Uterus (tissue), 4 donors: ENCODE measurements at places on chromosomes 4 and X. TPM values are rescaled to one million over a fixed set of nuclear protein-coding genes. Genes with fewer than 3 reads are reported as not detected.
A peak's percentile ranks its signal among the peaks of the same experiment; 100 is the strongest.

- H3K27ac ChIP-seq = no peak within 1 kb of the TSS
- no peaks in the 10 kb centered on the region for H3K36me3 ChIP-seq
- DNase-seq = peak; percentile 62
- peak within 1 kb of the TSS; percentile 23 for H3K4me3 ChIP-seq
- H3K27me3 ChIP-seq = no peaks in the 10 kb centered on the region
Measured at GRCh38 chr4:7192252-7193029, at the start of gene SORCS2. Gene SORCS2, plus strand, starts transcription at chr4:7192538.

DNA sequence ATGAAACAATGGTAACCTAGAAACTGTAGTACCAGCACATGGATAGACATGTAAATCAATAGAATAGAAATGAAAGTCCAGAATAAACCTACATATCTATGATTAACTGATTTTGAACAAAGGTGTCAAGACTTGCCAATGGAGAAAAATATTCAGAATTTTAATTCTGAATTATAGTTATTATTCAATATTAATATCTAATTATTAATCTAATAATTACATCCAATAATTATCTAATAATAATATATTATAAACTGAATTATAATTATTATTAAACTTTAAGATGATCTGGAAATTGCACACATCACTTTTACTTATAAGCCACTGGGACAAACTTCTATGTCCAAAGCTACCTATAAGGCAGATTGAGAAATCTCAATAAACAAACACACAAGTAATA lies 1365.2 kb upstream of the ADGRL3 start:
- H3K27ac ChIP-seq = no peak overlapping the region
- DNase-seq = no peak
- no peak overlapping the region for H3K4me3 ChIP-seq

DNA sequence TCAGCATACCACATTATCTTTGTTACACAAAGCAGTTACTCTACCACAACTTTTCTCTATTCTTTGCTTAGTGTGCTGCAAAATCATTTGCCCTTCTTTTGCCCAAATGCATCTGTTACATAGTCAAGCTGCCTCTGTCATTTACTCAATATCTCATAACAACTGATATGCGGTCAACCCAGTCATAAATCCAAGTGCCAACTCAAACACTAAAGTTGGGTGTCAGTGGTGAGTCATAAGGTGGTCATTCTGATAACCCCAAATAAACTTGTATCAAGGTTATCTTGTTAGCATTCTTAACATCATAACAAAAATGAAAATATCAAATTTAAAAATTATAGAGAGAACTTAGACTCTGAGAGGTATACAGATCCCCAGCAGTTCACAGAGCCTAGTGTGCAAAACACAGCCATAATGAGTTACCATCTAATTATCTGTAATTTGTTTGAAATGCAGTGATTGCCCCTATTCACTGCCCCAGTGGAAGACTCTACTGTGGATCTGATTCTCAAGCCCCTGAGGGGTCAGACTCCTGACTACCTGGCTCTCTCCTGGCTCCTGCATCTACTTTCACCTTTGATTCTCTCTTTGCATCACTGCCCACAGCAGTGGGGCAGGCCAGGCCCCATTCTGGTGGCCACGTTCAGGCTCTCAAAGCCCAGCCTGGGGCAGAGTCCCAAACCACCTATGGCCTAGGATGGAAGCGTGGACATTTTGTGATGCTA lies 29.2 kb downstream of the TBC1D9 start:
- no peak overlapping the region for H3K4me3 ChIP-seq
- no peaks in the 10 kb centered on the region for H3K27me3 ChIP-seq
- H3K27ac ChIP-seq = no peak overlapping the region
- no peaks in the 10 kb centered on the region for H3K36me3 ChIP-seq

- H3K36me3 ChIP-seq = no peaks in the 10 kb centered on the region
- no peaks in the 10 kb centered on the region for H3K27me3 ChIP-seq
- H3K4me3 ChIP-seq = no peak overlapping the region
Measured at GRCh38 chrX:155857561-155857960, 23.6 kb upstream of the VAMP7 start.

GRCh38 chrX:100717363-100717762 lies 14.6 kb downstream of the SYTL4 start:
- H3K36me3 ChIP-seq = no peaks in the 10 kb centered on the region
- DNase-seq = no peak
- H3K4me3 ChIP-seq = no peak overlapping the region
- no peaks in the 10 kb centered on the region for H3K27me3 ChIP-seq

GRCh38 chr4:23058165-23058776 lies 365.5 kb downstream of the GBA3 start:
- no peaks in the 10 kb centered on the region for H3K27me3 ChIP-seq
- H3K27ac ChIP-seq = no peak overlapping the region
- DNase-seq = no peak
- H3K4me3 ChIP-seq = no peak overlapping the region
- H3K4me1 ChIP-seq = no peaks in the 10 kb centered on the region
- H3K36me3 ChIP-seq = no peaks in the 10 kb centered on the region

- H3K4me3 ChIP-seq = no peak overlapping the region
- H3K27me3 ChIP-seq = no peaks in the 10 kb centered on the region
- H3K36me3 ChIP-seq = no peaks in the 10 kb centered on the region
- DNase-seq = no peak
- H3K27ac ChIP-seq = no peak overlapping the region
- H3K4me1 ChIP-seq = no peaks in the 10 kb centered on the region
Measured at GRCh38 chrX:38205039-38205438, 15.6 kb downstream of the SRPX start.

GRCh38 chr4:112908511-112908910 lies 140.9 kb upstream of the ANK2 start:
- no peaks in the 10 kb centered on the region for H3K4me1 ChIP-seq
- H3K27ac ChIP-seq = no peak overlapping the region
- H3K27me3 ChIP-seq = no peaks in the 10 kb centered on the region
- H3K4me3 ChIP-seq = no peak overlapping the region
- no peaks in the 10 kb centered on the region for H3K36me3 ChIP-seq

DNA sequence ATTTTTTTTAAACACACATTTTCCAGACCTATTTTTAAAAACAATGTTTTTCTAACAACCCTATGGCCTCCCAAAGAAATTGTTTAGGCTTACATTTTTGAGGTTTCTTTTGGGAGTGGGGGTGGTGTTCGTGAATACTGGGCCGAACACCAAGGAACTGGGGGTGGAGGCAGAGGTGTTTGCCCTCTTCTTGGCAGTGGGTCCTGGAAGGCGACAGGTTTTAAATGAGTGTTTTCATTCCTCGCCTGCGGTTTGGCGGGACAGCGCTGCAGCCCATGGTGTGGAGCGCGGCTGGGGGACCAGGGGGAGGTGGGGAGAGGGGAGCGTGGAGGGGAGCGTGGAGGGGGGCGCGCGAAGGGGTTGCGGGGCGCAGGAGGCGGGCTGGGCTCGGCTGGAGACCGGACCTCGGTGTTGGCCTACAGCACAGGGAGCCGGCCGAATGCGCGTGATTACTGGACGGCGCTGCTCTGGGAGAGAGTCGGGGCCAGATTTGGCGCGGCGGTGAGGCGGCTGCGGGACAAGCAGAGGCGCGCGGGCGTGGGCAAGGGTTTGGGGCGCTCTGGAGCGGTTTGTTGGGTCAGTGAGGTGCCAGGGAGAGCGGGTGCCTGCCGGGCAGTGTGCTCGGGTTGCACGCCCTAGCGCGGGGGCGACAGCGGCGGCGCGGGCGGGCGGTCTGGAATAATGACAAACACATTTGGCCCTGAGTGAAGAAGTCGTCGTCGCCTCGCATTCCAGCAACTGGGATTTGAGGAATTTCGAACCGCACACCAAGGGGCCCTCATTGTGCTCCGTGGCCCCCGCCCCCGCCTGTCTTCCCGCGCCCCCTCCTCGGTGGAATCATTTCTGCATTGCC lies 764 bp downstream of the PDGFRA start:
- H3K4me1 ChIP-seq = peaks cover 27% of the 10 kb centered on the region
- peak overlapping the region; percentile 86 for H3K27ac ChIP-seq
- no peaks in the 10 kb centered on the region for H3K36me3 ChIP-seq
- no peak for DNase-seq
- peak overlapping the region; percentile 59 for H3K4me3 ChIP-seq

GRCh38 chr4:42148425-42148824 lies 4.0 kb downstream of the BEND4 start:
- no peak for DNase-seq
- H3K27ac ChIP-seq = no peak overlapping the region
- peaks cover 20% of the 10 kb centered on the region for H3K4me1 ChIP-seq
- no peaks in the 10 kb centered on the region for H3K27me3 ChIP-seq

GRCh38 chr4:30443289-30443688 lies 276.9 kb upstream of the PCDH7 start:
- H3K27ac ChIP-seq = no peak overlapping the region
- H3K4me1 ChIP-seq = no peaks in the 10 kb centered on the region
- no peaks in the 10 kb centered on the region for H3K36me3 ChIP-seq
- DNase-seq = no peak
- H3K4me3 ChIP-seq = no peak overlapping the region

DNA sequence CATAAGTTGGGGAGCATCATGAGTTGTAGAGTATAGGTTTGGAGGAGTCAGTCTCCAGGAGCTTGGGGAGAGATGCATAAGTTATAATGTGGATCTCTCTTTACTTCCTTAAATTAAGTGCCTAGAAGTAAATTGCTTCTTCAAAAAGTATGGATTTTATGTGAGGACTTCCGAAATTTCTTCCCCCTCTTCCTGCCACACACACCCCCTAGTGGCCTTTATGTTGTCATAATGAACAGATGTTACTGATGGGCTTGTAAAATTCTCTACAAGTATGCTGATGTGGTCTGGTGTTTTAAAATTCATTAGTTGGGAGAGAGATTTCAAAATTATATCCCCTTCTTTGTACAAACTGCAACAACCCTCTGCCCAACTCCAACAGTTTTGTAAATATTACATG lies 2.3 kb upstream of the METTL14 start:
- DNase-seq = no peak
- H3K27me3 ChIP-seq = no peaks in the 10 kb centered on the region
- no peak overlapping the region for H3K27ac ChIP-seq
- H3K4me3 ChIP-seq = no peak overlapping the region

Gene LIMCH1
- total RNA-seq = 12.9 TPM

Gene FAM13A
- 17.7 TPM for total RNA-seq

Gene HSFX3
- total RNA-seq = not detected

Gene DKK2
- total RNA-seq = 1.5 TPM

Gene GAGE12H
- not detected for total RNA-seq

Gene CCNB3
- total RNA-seq = 0.48 TPM
